Kidney glomerular epithelial cell (primary cell): ENCODE measurements at places on chromosomes 12 and 14.

- DNase-seq, result no peak
Measured at GRCh38 chr12:1050059-1050707, 59.2 kb downstream of the ERC1 start.

- DNase-seq, result no peak
Measured at GRCh38 chr12:107134558-107134957, 41.2 kb upstream of the CRY1 start.

- DNase-seq, result no peak
Measured at GRCh38 chr12:92558215-92558773, 144.5 kb upstream of the PLEKHG7 start.

DNA sequence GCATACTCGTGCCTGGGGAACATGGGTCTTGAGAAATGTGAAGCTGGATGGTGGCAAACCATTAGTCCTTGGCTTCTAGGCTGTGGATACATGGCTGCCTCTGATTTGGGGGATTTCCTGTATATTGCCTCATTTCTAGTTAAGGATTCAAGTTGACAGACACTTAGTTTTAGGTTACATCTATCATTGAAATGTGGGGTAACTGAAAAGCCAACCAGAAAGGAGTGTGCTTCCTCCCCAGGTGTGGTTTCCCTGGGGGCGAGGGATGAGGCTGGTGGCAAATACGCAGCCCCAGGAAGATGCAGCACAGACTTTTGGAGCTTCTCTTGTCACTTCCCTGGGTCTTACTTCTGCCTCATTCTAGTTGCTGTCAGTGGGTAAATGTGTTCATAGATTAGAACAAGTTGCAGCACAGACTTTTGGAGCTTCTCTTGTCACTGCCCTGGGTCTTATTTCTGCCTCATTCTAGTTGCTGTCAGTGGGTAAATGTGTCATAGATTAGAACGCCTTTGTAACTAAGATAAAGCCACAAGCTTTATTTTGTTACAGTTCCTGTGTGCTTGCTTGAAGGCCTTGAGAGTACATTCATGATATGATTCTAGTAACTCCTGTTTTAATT lies 85.1 kb downstream of the BORCS5 start:
- DNase-seq, result no peak

DNA sequence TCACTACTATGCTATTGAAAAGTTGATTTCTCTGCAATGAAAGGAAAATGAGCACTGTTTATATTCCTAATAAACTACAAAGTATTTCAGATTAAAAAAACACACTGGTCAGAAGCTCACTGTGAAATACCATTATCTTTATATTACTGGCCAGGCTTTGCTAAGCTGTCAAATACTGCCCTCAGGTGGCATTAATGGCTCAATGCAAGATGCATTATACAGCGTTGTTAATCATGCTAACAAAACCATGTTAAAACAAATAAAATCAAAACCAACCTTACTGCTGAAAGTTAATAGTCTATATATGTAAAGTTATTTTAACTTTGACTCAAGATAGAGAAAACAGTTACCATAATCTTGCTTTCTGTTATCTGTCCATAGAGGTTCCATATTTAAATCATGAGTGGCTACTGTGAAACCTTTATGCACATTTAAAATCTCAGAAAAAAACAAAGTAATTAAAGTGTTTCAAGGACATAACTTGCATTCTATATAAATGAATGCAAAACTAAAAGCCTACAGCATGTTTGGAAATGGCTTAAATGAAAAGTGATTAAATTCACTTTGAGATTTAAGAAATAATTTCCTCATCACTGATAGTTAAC lies 121.7 kb downstream of the RALGAPA1 start:
- DNase-seq, result peak; percentile 18

GRCh38 chr12:131672941-131673887 lies 37.7 kb upstream of the SFSWAP start:
- no peak for DNase-seq

GRCh38 chr14:64915797-64916196 lies 1.5 kb downstream of the CHURC1 start:
- no peak for DNase-seq

GRCh38 chr12:124592481-124593160 lies 25.2 kb upstream of the NCOR2 start:
- DNase-seq, result no peak

DNA sequence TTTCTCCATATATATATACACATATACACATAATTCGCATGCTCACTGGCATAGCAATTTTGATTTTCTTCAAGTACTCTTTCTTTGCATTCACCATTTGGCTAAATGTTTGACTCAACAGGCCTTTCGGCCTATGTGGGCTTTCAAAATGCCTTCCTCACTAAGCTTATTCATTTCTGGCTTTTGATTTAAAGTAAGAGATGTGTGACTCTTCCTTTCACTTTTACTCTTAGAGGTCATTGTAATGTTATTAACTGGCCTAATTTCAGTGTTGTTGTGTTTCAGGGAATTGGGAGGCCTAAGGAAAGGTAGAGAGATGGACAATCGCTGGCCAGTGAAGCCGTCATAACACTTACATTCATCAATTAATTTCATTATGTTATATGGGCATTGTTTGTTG lies 14.5 kb upstream of the KLRD1 start:
- DNase-seq, result no peak

DNA sequence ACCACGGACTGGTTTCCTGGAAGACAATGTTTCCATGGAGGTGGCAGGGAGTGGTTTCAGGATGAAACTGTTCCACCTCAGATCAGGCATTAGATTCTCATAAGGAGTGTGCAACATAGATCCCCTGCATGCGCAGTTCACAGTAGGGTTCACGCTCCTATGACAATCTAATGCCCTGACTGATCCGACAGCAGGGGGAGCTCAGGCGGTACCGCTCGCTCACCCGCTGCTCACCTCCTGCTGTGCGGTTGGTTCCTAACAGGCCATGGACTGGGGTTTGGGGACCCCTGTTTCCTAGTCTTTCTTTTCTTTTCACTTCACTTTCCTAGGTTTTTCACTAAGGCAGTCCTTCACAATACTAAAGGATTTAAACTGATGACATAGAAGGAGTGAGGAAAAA lies 39.6 kb downstream of the GUCY2C start:
- no peak for DNase-seq

DNA sequence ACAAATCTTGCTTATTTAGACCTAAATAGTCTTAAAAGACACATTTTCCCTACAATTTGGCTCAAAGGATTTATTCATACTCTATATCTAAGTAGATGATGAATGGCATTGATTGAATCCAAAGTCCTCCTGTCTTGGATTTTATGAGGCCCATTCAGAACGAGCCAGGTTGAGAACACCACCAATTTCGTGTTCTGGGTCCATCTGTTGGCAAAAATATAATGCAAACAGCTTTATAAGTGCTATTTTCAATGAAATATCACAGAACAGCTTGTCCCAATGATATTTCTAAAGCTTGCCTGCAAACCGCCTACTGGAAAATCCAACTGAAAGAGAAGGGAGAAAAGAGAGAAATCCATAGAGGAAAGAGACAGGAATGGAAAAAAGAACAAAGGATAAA lies 204.8 kb upstream of the GARIN6 start:
- no peak for DNase-seq

DNA sequence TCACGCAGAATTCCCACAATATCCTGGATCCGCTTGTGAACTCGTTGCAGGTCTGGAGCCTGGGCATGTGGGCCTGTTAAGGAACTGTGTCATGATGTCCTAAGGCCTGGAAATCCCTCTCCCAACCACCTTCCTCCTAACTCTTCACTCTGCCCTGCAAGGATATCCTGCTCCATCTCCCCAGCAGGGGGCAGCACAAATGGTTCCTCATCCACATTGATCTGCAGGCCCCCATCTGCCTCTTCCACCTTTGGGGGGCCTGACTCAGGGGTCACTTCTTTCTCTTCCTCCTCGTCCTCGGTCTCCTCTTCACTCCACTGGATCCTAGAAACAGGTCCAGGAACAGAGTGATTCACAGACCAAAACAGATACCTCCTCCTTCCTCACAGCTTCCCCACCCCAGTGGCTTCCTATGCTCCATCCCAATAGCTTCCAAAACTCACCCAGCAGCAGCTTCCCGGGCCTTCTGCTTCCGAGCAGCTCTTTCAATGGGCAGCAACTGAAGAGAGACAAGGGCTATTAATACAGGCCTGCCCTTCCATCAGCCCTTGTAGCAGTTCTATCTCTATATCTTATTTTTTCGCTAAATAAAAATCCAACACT lies 4.5 kb downstream of the NOP2 start:
- no peak for DNase-seq

- DNase-seq, result no peak
Measured at GRCh38 chr12:98671459-98671858, 26.4 kb downstream of the APAF1 start.

DNA sequence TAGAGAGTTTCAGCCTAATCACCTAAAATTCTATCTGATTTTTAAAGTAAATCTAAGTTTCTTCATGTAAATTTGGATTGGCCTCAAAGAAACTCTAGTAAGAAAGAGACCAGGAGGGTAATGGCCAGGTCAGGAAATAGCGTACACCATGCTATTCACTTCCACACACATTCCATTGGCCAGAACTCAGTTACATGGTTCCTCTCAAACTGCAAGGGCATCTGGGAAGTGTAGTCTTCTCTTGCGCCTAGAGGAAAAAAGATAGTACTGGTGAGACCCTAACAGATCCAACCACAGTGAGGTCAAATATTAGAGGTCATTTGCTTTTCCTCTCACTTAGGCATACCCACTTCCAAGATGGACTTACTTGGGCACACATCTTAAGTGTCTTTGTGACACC lies 39.1 kb downstream of the MBIP start:
- DNase-seq, result no peak

- DNase-seq, result peak; percentile 1
Measured at GRCh38 chr12:113955109-113955970, 10.8 kb downstream of the RBM19 start.

- DNase-seq, result no peak
Measured at GRCh38 chr14:53836551-53836950, 120.1 kb downstream of the BMP4 start.

GRCh38 chr14:73293782-73294781 lies 56.8 kb downstream of the PAPLN start:
- no peak for DNase-seq

DNA sequence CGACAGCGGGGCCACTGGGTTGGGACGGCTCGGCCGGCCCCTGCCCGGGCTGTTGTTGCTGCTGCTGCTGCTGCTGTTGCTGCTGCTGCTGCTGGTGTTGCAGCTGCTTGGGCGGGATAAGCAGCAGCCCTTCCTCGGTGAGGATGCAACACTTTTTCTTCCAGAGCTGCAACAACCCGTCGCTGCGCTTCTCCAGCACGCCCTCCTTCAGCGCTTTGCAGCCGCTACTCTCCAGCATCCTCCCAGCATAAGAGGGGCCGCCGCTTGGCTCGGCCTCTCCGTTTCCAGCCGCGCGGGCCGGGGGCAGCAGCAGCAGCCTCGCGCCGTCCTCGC lies 529 bp downstream of the PHLDA1 start:
- DNase-seq, result no peak

DNA sequence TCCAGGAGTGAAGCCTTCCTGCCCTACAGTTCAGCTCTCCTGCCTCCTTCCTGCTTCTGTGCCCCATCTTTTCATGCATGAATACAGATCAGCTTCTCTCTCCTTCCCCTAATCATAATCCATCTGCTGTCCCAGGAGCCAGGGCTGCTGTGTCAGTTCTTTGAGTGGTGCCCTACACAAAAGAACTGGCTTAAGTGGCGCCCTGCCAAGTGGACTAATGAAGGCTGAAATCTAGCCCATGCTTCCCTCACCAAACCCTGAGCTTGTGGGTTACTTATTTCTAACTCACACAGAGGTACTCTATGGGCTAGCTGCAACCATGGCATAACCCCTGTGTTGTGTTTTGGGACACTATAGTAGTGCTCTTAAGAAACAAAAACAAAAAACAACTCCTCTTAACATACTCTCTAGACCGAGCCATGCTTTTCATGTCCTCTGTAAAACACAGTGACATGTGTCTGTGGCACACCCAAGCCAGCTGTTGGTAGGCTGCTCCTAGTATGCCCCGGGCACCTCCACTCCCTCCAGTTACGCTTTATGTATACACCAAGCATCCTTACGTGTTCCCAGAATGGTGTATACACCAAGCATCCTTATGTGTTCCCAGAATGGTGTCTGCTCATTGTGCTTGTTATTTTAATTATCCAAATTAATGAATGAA lies 19.3 kb upstream of the ETV6 start:
- DNase-seq, result no peak

DNA sequence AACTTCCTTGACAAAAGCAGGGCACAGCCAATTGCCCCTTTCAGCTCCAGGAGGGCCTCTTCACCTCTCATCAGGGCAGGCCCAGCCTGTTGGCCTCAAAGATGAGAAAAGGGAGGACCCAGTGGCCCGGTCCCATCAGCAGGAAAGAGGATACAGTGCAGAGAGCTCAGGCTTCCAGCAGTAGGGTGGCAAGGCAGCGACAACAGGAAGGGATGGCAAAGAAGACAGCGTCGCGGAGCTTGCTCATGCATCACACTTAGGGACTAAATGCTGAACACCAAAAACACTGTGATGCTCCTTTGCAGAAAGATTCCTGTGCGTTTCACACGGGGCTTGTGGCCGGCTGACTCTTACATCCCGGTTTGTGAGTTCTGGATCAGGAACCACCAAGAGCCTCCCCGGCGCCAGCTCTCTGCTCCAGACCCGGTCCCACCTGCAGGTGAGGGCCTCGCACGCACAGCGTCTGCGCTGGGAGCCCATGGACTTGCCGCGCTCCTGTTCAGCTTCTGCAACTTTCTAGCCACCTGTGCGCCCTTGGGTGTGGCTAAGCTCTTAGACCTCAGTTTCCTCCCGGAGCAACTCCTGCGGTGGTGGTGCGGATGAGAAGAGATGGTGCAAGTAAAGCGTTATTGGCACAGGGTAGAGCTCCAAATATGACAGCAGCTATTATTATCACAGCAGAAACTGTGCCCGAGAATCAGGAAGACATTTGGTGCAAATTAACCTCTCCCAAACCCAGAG lies 15.3 kb upstream of the BCL7A start:
- DNase-seq, result no peak
